ENCODE measurements at places on chromosomes 4 and X. TPM values are rescaled to one million over a fixed set of nuclear protein-coding genes. Genes with fewer than 3 reads are reported as not detected.

- H3K4me3 ChIP-seq = no peak overlapping the region
- DNase-seq = no peak
- H3K4me1 ChIP-seq = peaks cover 11% of the 10 kb centered on the region
- H3K36me3 ChIP-seq = no peaks in the 10 kb centered on the region
- H3K27ac ChIP-seq = no peak overlapping the region
- peaks cover 48% of the 10 kb centered on the region for H3K27me3 ChIP-seq
Measured at GRCh38 chr4:38562751-38563198, 101.2 kb upstream of the KLF3 start.

The PDCL2 gene
- total RNA-seq = not detected

DNA sequence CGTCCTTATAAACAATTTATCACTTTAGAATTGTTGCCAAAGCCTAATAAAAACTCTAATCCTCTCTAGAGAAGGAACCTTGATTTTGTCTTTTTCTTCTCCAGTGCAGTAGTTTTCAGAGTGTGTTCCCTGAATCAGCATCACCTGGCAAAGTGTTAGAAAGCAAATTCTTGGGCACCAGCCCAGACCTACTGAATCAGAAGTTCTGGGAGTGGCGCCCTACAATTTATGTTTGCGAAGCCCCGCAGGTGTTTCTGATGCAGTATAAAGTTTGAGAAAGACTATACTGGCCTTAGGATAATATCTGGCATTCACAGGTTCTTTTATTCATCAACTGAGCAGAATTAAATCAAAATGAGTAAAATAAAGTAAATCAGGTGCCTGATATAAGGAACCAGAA lies 645.8 kb upstream of the ATOH1 start:
- no peaks in the 10 kb centered on the region for H3K36me3 ChIP-seq
- H3K4me3 ChIP-seq = no peak overlapping the region
- H3K4me1 ChIP-seq = no peaks in the 10 kb centered on the region
- no peak for DNase-seq
- no peaks in the 10 kb centered on the region for H3K27me3 ChIP-seq
- no peak overlapping the region for H3K27ac ChIP-seq

- no peaks in the 10 kb centered on the region for H3K4me1 ChIP-seq
- no peak for DNase-seq
- no peak overlapping the region for H3K4me3 ChIP-seq
- no peak overlapping the region for H3K27ac ChIP-seq
- H3K27me3 ChIP-seq = no peaks in the 10 kb centered on the region
Measured at GRCh38 chr4:11438647-11439046, 10.0 kb upstream of the HS3ST1 start.

The TENT5D gene
- not detected for total RNA-seq

DNA sequence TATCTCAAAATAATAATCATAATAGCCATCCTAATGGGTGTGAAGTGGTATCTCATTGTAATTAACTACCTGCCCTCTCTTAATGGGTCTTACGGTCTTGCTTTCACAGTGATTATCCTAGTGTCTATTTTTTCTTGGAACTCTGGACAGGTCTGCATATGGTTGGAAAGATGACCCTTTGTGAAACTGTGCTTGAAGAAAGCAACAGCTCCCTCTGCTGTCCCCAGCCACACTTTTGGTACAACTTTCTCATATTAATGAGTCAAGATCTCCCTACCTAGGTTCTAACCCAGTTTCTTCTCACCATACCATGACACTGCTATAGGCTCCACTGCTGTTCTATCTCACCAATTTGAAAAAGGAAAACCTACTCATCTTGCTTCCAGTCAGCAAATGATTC lies 2.4 kb downstream of the TFDP3 start:
- no peaks in the 10 kb centered on the region for H3K36me3 ChIP-seq
- no peak overlapping the region for H3K27ac ChIP-seq
- H3K27me3 ChIP-seq = no peaks in the 10 kb centered on the region
- no peaks in the 10 kb centered on the region for H3K4me1 ChIP-seq
- H3K4me3 ChIP-seq = no peak overlapping the region

GRCh38 chr4:143178923-143179322 lies 5.8 kb upstream of the USP38 start:
- no peak for DNase-seq
- peaks cover 13% of the 10 kb centered on the region for H3K4me1 ChIP-seq
- no peak overlapping the region for H3K27ac ChIP-seq
- H3K27me3 ChIP-seq = no peaks in the 10 kb centered on the region

- H3K36me3 ChIP-seq = peaks cover 60% of the 10 kb centered on the region
- peaks cover 68% of the 10 kb centered on the region for H3K4me1 ChIP-seq
Measured at GRCh38 chr4:56650262-56651055, 30.6 kb downstream of the HOPX start.

DNA sequence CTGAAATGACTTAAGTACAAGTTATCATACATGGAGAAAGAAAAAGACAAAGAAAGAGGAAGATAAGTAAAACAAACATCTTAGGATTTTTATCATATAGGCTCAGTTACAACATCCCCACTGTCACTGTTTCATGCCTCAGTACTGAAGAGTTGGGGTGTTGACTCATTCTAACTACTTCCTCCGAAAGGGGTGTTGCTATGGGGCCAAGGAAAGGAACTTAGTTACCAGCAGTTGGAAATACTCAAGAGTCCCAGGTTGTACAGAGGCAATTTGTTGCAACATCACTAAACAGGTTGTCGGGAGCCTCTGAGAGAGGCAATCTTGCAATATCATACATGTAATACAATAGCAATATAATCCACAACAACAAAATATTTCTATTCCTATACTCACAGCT lies 1264.7 kb downstream of the PCDH7 start:
- DNase-seq = no peak
- H3K27me3 ChIP-seq = no peaks in the 10 kb centered on the region
- no peaks in the 10 kb centered on the region for H3K36me3 ChIP-seq
- no peaks in the 10 kb centered on the region for H3K4me1 ChIP-seq

The SH3D19 gene
- total RNA-seq = not detected

DNA sequence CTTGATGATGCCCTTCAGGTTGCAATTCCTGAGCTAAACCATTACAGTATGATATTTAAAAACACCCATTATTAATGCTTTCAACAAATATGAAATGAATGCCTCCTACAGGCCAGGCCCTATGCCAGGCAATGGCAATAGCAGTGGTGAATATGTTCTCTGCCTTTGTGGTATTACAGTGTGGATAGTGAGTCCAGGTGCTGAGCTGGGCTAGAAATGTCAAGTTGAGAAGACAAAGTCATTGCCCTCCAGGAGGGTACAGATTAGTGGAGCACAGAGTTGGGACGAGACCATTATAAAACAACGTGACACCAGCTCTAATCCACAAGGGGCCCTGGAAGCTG lies 81.9 kb downstream of the RBM47 start:
- DNase-seq = no peak
- H3K4me1 ChIP-seq = peaks cover 34% of the 10 kb centered on the region
- H3K27me3 ChIP-seq = no peaks in the 10 kb centered on the region
- peaks cover 2% of the 10 kb centered on the region for H3K36me3 ChIP-seq

DNA sequence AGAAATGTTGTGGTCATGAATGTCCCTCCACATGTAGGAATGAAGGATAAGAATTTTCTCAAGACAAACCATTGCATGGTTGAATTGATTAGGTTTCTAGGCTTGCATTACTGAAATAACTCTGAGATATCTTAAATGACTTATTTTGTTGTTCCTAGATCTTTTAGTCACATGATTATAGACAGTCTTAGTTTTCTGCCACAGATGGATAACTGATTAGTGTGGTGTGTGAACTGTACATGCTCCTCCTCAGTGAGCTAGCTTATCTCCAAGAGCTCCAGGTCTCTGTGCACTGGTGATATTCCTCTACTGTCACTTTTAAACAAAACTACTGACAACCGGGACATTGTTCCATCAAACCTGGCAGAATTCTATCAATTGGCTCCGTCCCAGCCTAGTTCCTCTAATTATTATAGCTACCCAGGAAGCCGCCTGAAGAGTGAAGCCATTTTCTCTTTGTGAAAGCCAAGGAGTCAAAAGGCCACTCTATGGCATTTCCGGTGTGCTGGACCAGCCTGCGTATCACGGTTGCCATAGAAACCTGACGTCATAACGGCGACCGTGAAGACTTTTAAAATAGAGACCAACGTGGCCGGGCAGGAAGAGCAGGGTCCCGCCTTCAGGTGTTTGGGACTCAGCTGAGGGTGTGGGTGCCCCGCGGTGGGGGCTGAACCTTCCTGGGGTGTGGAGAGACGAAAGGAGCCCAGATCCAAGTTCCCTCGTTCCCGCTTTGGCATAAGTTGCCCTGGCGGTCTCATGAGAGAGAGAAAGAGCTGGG lies 28.1 kb downstream of the BEX3 start:
- peaks cover 3% of the 10 kb centered on the region for H3K4me1 ChIP-seq
- H3K4me3 ChIP-seq = peak overlapping the region; percentile 85
- H3K27me3 ChIP-seq = peaks cover 2% of the 10 kb centered on the region

DNA sequence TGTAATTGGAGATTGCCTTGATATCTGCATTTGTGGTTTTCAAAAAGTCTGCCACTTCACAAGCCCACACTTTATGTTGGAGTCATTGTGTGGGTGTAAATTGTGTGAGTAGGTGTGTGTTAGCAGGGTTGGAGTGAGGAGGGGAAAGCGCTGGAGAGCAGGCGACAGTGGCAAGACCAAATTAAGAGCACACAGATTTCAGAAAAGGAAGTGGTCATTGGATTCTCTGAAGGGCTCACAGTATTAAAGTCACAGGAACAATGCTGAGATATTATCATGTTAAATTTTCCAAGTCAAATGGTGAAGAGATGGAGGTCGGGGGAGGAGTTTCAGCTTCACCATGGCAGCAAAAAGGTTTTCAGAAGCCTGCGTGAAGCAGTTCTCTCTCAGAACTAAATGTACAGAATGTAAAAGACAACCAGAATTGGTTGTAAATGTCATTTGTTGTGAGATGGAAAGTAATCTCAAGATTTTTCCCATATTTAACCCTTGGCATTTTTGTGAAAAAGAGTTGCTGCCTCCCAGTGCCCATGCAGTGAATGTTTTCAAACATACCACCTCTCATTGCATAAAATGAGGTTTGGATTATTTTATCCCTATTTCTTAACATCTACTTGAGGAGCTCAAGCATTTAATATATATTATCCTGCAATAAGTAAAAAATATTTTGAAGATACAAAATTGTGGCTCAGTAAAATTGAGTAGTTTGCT lies 265.9 kb downstream of the ZNF674 start:
- peak; percentile 55 for DNase-seq
- H3K4me1 ChIP-seq = peaks cover 12% of the 10 kb centered on the region
- H3K36me3 ChIP-seq = peaks cover 3% of the 10 kb centered on the region
- peak overlapping the region; percentile 86 for H3K27ac ChIP-seq
- no peaks in the 10 kb centered on the region for H3K27me3 ChIP-seq
- H3K4me3 ChIP-seq = peak overlapping the region; percentile 58

DNA sequence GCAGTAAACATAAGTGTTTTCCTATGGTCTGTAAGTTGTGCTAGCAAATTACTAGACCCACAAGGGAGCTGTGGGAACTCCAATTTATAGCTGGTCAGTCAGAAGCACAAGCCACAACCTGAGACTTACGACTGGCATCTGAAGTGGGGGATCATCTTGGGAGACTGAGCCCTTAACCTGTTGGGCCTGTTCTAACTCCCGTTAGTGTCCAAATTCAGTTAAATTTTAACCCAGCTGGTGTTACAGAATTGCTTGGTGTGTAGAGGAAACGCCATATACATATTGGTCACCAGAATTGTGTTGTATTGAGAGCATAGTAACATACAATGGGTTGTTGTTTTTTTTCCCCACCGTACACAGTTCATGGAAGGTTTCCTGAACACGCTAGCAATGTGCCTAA lies 25.1 kb upstream of the NFXL1 start:
- H3K27ac ChIP-seq = no peak overlapping the region
- H3K4me1 ChIP-seq = no peaks in the 10 kb centered on the region
- H3K4me3 ChIP-seq = no peak overlapping the region
- no peak for DNase-seq

DNA sequence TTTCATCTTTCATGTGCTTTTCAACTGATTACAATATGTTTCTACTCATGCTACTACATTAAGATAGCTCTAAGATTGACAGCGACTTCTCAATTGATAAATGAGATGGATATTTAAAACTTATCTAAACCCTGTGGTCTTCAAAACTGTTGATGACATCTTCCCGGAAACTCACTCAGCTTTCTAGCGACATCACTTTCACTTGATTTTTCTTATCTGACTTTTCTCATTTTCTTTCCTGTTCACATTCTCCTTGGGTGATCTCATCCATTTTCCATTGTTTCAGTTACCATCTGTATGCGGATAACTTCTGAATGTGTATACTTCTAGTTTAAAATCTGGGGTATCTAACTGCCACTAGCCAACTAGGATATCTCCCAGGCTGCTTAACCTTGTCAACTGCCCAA lies 3.1 kb downstream of the POLR2B start:
- H3K4me1 ChIP-seq = peaks cover 47% of the 10 kb centered on the region
- peak overlapping the region; percentile 98 for H3K4me3 ChIP-seq
- peak overlapping the region; percentile 49 for H3K27ac ChIP-seq

DNA sequence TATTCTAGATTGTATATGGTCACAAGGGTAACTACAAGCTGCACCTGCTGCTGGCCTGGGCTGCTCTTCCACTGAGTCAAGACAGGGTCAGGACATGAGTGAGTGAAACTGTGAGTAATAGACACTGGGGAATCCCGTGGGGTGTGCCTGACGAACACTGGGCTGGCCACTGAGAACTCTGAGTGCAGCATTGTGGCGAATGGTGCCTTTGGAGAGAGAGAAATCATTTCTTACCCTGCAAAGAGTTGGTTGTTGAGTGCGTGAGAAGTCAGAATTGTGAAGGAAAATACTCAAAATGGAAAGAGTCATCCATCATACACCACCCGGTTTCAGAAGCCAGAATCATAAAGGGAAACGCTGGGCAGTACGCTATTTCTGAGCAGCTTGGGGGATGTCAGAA lies 43.1 kb upstream of the LSM6 start:
- no peaks in the 10 kb centered on the region for H3K36me3 ChIP-seq
- peak overlapping the region; percentile 7 for H3K4me3 ChIP-seq
- peaks cover 11% of the 10 kb centered on the region for H3K4me1 ChIP-seq
- peaks cover 6% of the 10 kb centered on the region for H3K27me3 ChIP-seq
- DNase-seq = peak; percentile 73

DNA sequence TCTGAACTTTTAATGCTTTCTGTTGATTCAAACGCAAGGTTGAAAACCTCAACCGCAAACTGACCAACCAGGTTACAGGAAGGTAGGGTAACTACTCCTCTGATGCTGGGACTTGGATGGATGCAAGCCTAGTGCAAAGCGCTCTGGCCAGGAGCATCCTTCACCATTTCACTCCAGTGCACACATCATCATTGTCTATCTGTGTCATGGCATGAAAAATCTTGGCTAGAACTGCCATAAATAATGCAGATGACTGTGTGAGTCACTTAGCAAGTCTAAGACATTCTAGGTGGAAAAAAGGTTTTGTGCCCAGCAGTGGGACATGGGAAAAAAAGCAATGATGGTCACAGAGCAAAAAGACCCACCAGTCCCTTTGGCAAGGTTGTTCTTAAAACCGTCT lies 10.9 kb downstream of the ADGRA3 start:
- H3K36me3 ChIP-seq = no peaks in the 10 kb centered on the region
- H3K4me1 ChIP-seq = peaks cover 31% of the 10 kb centered on the region
- no peak overlapping the region for H3K4me3 ChIP-seq
- DNase-seq = no peak
- no peak overlapping the region for H3K27ac ChIP-seq
